ENCODE measurements at places on chromosomes 13 and 19. TPM values are rescaled to one million over a fixed set of nuclear protein-coding genes. Genes with fewer than 3 reads are reported as not detected.

The PRODH2 gene
- not detected for total RNA-seq

The FFAR2 gene
- total RNA-seq = not detected

The PCSK4 gene
- 3.7 TPM for total RNA-seq

The CGB3 gene
- total RNA-seq = not detected

The CYP4F2 gene
- total RNA-seq = not detected

- peaks cover 12% of the 10 kb centered on the region for H3K4me1 ChIP-seq
- no peak overlapping the region for H3K27ac ChIP-seq
- peaks cover 4% of the 10 kb centered on the region for H3K27me3 ChIP-seq
- no peak overlapping the region for H3K4me3 ChIP-seq
Measured at GRCh38 chr19:56973713-56974555, 133.4 kb upstream of the PEG3 start.

DNA sequence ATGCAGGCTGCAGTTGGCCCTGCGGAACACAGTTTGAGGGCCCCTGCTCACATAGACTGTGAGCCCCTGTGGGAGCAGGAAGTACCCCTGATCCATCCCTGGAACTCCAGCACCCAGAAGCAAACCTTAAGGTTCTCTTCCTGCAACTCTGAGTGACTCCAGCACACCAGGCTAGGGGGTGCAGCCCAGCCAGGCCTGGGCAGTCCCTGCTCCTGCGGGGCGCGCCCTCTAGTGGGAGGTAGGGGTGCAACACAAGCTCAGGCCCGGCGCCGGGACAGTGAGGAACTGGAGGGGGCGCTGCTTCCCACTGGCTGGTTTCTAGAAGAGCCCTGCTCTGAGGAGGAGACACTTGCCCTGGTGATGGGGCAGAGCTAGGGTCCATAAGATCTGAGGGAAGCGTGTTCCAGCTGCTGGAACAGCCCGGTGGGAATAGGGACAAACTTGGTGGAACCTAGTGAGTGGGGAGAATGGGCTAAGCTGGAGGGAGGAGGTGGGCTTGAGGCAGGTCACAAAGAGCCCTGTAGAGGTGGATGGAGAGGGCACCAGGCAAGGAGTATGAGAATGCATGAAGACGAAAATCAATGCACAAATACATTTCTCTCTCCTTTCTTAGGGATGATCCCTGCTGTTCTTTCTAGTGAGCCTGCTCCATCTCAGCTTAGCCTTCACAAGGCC, 5.0 kb downstream of the ZSCAN5A start:
- H3K27me3 ChIP-seq = no peaks in the 10 kb centered on the region
- H3K4me1 ChIP-seq = peaks cover 9% of the 10 kb centered on the region
- no peak for DNase-seq
- no peak overlapping the region for H3K4me3 ChIP-seq
- H3K36me3 ChIP-seq = peaks cover under 1% of the 10 kb centered on the region

GRCh38 chr19:1680976-1681375, 28.6 kb upstream of the TCF3 start:
- no peak overlapping the region for H3K4me3 ChIP-seq
- DNase-seq = no peak
- H3K4me1 ChIP-seq = peaks cover 1% of the 10 kb centered on the region
- H3K27ac ChIP-seq = no peak overlapping the region

- no peak overlapping the region for H3K27ac ChIP-seq
- peak overlapping the region; percentile 17 for H3K4me3 ChIP-seq
- peaks cover 6% of the 10 kb centered on the region for H3K27me3 ChIP-seq
- DNase-seq = no peak
- no peaks in the 10 kb centered on the region for H3K36me3 ChIP-seq
Measured at GRCh38 chr19:38564981-38565690, 52.6 kb downstream of the MAP4K1 start.

DNA sequence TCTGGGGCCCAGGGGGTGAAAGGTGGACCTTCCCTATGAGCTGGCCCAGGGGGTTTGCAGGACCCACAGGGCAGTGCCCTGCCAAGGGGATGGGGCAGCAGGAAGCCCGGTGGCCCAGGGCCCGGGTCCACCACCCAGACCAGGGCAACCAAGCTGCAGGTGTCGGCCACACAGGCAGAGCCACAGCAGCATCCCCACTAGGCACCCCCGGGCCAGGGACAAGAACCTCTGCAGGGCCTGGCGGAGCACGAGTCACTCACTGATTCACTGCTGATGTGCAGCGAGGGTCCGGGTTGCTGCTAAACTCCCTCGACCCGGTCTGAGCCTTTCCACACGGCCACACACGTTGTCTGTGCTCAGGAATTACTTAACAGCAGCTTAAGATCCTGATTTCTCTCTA, 8.8 kb downstream of the FZR1 start:
- H3K4me3 ChIP-seq = no peak overlapping the region
- DNase-seq = no peak
- H3K27ac ChIP-seq = no peak overlapping the region

DNA sequence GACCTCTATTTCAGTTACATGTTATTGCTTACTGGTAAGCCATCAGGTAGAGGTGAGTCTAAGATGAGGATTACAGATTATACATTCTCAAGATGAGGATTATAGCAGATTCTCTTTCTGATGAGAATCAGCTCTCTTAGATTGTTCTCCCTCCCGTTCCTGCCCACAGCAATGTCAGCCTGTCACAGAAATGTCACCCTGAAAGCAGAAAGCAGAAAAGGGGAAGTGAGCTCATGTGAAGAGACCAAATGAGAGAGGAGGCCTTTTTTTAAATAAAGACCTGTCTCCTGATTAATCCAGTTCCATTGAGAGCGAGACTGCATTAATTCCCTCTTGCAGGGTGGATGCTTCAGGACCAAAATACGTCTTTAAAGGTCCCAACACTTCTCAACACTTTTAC, 445.6 kb downstream of the KCTD12 start:
- H3K27me3 ChIP-seq = no peaks in the 10 kb centered on the region
- no peak for DNase-seq
- no peak overlapping the region for H3K27ac ChIP-seq
- H3K36me3 ChIP-seq = no peaks in the 10 kb centered on the region
- no peaks in the 10 kb centered on the region for H3K4me1 ChIP-seq

GRCh38 chr13:72489751-72490150, 237.7 kb downstream of the MZT1 start:
- H3K27ac ChIP-seq = no peak overlapping the region
- no peak overlapping the region for H3K4me3 ChIP-seq
- H3K36me3 ChIP-seq = no peaks in the 10 kb centered on the region
- no peak for DNase-seq

DNA sequence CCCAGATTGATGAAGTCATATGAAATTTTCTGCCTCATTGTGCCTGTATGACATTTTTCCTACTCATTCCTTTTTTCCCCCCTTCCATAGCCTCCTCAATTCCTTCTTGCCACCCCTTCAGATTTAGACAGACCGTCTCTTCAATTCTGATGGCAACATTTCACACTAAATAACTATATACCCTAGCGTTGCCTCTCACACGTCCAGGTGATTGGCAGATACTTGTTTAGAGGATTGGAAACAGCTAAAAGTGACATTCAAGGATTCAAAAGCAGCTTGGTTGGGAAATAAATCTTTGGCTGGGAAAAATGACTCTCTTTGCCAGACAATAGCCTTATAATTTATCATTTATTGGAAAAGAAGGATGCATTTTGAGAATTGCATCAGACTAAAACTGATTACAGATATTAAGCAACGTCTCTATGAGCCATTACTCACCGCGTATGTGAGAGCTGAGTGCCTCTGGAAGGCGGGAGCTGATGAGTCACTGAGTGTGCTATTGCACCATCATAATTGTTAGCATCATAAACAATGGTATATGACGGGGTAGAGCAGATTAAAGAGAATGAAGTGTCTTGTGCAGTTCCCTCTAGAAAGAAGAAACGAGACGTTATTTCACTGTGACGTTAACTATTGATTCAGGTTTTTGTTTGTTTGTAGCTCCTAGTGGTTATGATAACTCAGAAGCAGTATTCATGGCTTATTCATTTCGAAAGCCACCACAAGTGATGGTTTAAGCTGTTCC, 61.1 kb upstream of the FAM216B start:
- H3K27ac ChIP-seq = no peak overlapping the region
- no peaks in the 10 kb centered on the region for H3K27me3 ChIP-seq
- no peaks in the 10 kb centered on the region for H3K36me3 ChIP-seq
- H3K4me1 ChIP-seq = no peaks in the 10 kb centered on the region
- no peak overlapping the region for H3K4me3 ChIP-seq

GRCh38 chr13:109465148-109465547, 321.2 kb downstream of the IRS2 start:
- no peak for DNase-seq
- no peaks in the 10 kb centered on the region for H3K27me3 ChIP-seq
- no peaks in the 10 kb centered on the region for H3K36me3 ChIP-seq
- no peaks in the 10 kb centered on the region for H3K4me1 ChIP-seq
- no peak overlapping the region for H3K4me3 ChIP-seq

DNA sequence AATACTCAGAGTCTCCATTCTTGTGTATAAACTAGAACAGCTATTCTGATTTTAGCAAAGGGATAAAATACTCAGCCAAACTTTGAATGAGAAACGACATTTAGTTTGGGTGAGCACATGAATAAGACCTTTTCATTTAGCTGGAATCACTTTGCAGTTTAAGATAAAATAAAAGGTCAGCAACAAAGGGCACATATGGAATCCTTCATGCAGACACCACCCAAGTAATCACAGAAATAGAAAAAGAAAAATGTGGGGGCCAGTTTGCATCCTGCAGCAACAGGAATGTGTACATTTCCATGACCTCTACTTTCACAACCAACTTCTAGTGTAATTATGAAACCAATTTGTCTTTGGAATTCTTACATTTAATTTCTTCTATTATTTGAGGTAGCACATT, 1637.4 kb downstream of the PCDH9 start:
- H3K27me3 ChIP-seq = no peaks in the 10 kb centered on the region
- no peaks in the 10 kb centered on the region for H3K4me1 ChIP-seq
- no peaks in the 10 kb centered on the region for H3K36me3 ChIP-seq
- H3K27ac ChIP-seq = no peak overlapping the region
- DNase-seq = no peak

DNA sequence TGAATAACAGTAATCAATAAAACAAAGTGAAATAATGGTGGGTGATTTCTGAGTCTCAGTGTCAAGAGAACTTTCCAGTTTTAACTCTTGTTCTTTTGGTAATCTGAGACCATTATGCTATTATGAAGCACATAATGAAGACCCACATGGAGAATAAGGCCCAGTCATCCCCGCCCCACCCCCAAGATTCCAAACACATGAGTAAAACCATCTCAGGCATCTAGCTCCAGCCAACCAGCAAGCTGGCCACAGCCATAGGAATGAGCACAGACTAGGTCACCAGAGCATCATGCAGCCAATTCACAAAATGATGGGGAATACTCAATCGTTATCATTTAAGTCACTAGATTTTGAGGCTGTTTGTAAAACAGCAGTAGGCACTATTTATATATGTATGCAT, 1769.0 kb upstream of the PCDH20 start:
- DNase-seq = no peak
- H3K4me3 ChIP-seq = no peak overlapping the region
- no peaks in the 10 kb centered on the region for H3K4me1 ChIP-seq
- no peaks in the 10 kb centered on the region for H3K27me3 ChIP-seq
- H3K27ac ChIP-seq = no peak overlapping the region

DNA sequence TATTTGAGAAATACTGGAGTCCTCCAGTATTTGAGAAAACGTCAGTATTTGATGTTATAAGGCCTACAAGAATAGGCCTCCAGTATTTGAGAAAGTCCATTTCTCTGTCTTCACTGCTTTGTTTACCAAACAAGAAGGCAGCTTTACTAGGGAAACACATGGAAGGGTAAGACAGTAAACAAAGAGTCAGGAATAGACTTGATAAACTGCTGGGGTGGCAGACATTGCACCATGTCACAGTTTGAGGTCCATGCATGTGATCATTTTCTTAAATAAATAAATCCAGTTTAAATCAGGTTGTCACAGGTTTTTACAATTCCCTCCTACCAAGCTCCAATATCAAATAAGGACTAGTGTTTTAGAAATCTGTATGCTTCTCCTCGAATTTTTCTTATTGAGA, 1431.0 kb upstream of the SPRY2 start:
- no peak overlapping the region for H3K27ac ChIP-seq
- H3K27me3 ChIP-seq = no peaks in the 10 kb centered on the region
- H3K36me3 ChIP-seq = no peaks in the 10 kb centered on the region
- no peak overlapping the region for H3K4me3 ChIP-seq

- DNase-seq = no peak
- H3K27ac ChIP-seq = peak overlapping the region; percentile 8
- H3K4me3 ChIP-seq = no peak overlapping the region
- no peaks in the 10 kb centered on the region for H3K27me3 ChIP-seq
- no peaks in the 10 kb centered on the region for H3K36me3 ChIP-seq
Measured at GRCh38 chr13:99033814-99034213, 56.0 kb upstream of the DOCK9 start.

DNA sequence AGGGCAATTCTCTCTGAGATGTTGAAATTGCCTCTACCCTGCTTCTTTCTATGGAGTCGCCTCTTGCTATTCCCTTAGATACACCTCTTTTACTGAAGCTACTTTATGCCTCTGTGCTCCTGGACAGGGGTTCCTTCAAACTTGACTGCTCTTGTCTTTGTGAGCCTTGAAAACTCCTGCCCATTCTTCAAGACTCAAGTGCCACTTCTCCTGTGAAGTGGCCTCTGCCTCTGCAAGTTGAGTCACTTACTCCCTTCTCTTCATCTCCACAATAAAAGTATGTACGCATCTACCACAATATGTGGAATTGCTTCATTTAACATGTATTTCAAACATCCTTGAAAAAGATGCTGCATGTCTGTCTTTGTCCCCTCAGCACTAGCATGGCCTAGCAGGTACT, 66.0 kb upstream of the TPP2 start:
- DNase-seq = no peak
- no peak overlapping the region for H3K4me3 ChIP-seq
- H3K27me3 ChIP-seq = no peaks in the 10 kb centered on the region
- H3K36me3 ChIP-seq = no peaks in the 10 kb centered on the region
- H3K4me1 ChIP-seq = no peaks in the 10 kb centered on the region
- H3K27ac ChIP-seq = no peak overlapping the region

DNA sequence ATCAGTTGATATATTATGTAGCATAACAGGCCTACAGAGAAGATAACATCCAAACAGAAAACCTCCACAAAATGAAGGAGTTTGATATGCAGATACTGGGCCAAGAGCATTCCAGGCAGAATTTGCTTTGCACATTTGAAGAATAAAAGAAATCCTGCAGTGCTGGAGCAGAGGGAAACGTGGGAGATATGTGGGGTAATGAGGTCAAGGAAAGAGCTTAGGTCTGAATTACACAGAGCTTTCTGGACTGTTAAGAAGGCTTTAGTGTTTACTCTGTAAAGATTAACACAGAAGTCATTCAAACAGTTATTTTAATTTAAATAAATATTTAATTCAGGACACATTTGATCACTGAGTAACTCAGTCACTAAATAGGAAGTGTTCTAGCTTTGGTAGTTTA, 692.7 kb downstream of the PCDH9 start:
- no peak overlapping the region for H3K4me3 ChIP-seq
- H3K4me1 ChIP-seq = no peaks in the 10 kb centered on the region
- H3K27ac ChIP-seq = no peak overlapping the region
- no peak for DNase-seq
- H3K36me3 ChIP-seq = no peaks in the 10 kb centered on the region

DNA sequence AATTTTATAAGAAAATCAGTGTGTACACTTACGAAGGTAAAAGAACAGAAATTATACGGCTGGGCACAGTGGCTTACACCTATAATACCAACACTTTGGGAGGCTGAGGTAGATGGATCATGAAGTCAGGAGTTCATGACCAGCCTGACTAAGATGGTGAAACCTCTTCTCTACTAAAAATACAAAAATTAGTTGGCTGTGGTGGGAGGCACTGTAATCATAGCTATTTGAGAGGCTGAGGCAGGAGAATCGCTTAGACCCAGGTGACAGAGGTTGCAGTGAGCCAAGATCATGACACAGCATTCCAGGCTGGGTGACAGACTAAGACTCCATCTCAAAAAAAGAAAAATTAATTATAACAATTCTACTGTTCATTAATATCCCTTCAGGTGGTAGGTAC, 151.9 kb downstream of the ZNF737 start:
- H3K4me1 ChIP-seq = no peaks in the 10 kb centered on the region
- no peaks in the 10 kb centered on the region for H3K27me3 ChIP-seq
- no peak for DNase-seq
- H3K4me3 ChIP-seq = no peak overlapping the region

Data from esophagus muscularis mucosa (tissue), 4 donors.